Bronchus fibroblast of lung (primary cell): ENCODE measurements at places on chromosomes 1 and 21. TPM values are rescaled to one million over a fixed set of nuclear protein-coding genes. Genes with fewer than 3 reads are reported as not detected.

The STYXL2 gene
- not detected in 2 replicates for total RNA-seq

The OLFML3 gene
- total RNA-seq, result 48.1 and 48.5 TPM in 2 replicates

The ISG15 gene
- total RNA-seq, result 45.9 and 55.6 TPM in 2 replicates

The SLFNL1 gene
- total RNA-seq, result under 0.01 TPM in 2 replicates

The TTC34 gene
- 0.15 and 0.17 TPM in 2 replicates for total RNA-seq

The LBR gene
- total RNA-seq, result 43.6 and 53.1 TPM in 2 replicates

The CAPN9 gene
- not detected in 2 replicates for total RNA-seq

The TNFRSF18 gene
- total RNA-seq, result 0.34 TPM in 1 of 2 replicates, not detected in the other

The REN gene
- total RNA-seq, result 0.15 and 0.67 TPM in 2 replicates

The ZSCAN20 gene
- total RNA-seq, result 3.7 and 4.9 TPM in 2 replicates

The FCRL5 gene
- total RNA-seq, result not detected in 2 replicates

The MAN1C1 gene
- 0.59 and 1.0 TPM in 2 replicates for total RNA-seq

The TARS2 gene
- 22.0 and 27.2 TPM in 2 replicates for total RNA-seq

The GJB3 gene
- total RNA-seq, result not detected in 2 replicates

The C1orf94 gene
- not detected in 2 replicates for total RNA-seq

The FCRLA gene
- total RNA-seq, result 0.15 and 0.34 TPM in 2 replicates

The NUDT4B gene
- 10.3 and 11.0 TPM in 2 replicates for total RNA-seq

The AQP10 gene
- not detected in 2 replicates for total RNA-seq

The OLIG2 gene
- total RNA-seq, result not detected in 2 replicates

The PROK1 gene
- total RNA-seq, result not detected in 2 replicates

The OR2T35 gene
- total RNA-seq, result not detected in 2 replicates

The OR2M3 gene
- total RNA-seq, result not detected in 2 replicates

The PLK3 gene
- 21.3 and 21.5 TPM in 2 replicates for total RNA-seq

The TNFRSF8 gene
- not detected in 2 replicates for total RNA-seq

The TMEM269 gene
- total RNA-seq, result under 0.01 TPM in 1 of 2 replicates, not detected in the other

The CATSPERE gene
- 0.15 and 0.50 TPM in 2 replicates for total RNA-seq

The SMPDL3B gene
- total RNA-seq, result not detected in 2 replicates

The KCNJ10 gene
- total RNA-seq, result not detected in 2 replicates

The SLC25A44 gene
- total RNA-seq, result 10.1 and 11.0 TPM in 2 replicates

The ZNF695 gene
- 3.0 and 4.2 TPM in 2 replicates for total RNA-seq

The BATF3 gene
- 1.8 and 2.5 TPM in 2 replicates for total RNA-seq

The GRIK1 gene
- total RNA-seq, result not detected in 2 replicates

The PRR9 gene
- total RNA-seq, result not detected in 2 replicates

The OR2L8 gene
- not detected in 2 replicates for total RNA-seq

The FAM163A gene
- not detected in 2 replicates for total RNA-seq

The OR2L13 gene
- not detected in 2 replicates for total RNA-seq

The LEFTY2 gene
- under 0.01 TPM in 1 of 2 replicates, not detected in the other for total RNA-seq

The PLPPR5 gene
- under 0.01 TPM in 2 replicates for total RNA-seq

The UBQLN4 gene
- 17.3 and 17.4 TPM in 2 replicates for total RNA-seq

The LDLRAD1 gene
- total RNA-seq, result not detected in 2 replicates

The KCNE1 gene
- total RNA-seq, result 0.45 TPM in 1 of 2 replicates, not detected in the other

The FCRLB gene
- total RNA-seq, result 2.1 and 2.4 TPM in 2 replicates

The CPLANE2 gene
- total RNA-seq, result 16.6 and 31.6 TPM in 2 replicates

The RAD54L gene
- 11.6 and 13.4 TPM in 2 replicates for total RNA-seq
